ENCODE measurements at places on chromosomes 1 and 21. TPM values are rescaled to one million over a fixed set of nuclear protein-coding genes. Genes with fewer than 3 reads are reported as not detected.

Gene IFNLR1
- total RNA-seq = 2.0 TPM

Gene LIX1L
- total RNA-seq = 23.0 TPM

Gene HIPK1
- 52.2 TPM for total RNA-seq

Gene RABIF
- total RNA-seq = 5.4 TPM

Gene MX2
- 5.4 TPM for total RNA-seq

Gene KCNK2
- total RNA-seq = 0.08 TPM

Gene S100A7
- total RNA-seq = not detected

Gene GBP6
- total RNA-seq = 0.08 TPM

Gene ADAMTS4
- 14.1 TPM for total RNA-seq

Gene IFNGR2
- 34.6 TPM for total RNA-seq

Gene FCRL3
- total RNA-seq = 0.08 TPM

Gene SLAMF1
- total RNA-seq = not detected

Gene C4BPB
- 0.30 TPM for total RNA-seq

Gene EXO1
- total RNA-seq = 0.44 TPM

Gene TLCD4
- total RNA-seq = 75.7 TPM

Gene SPRR4
- total RNA-seq = not detected

Gene VAMP4
- total RNA-seq = 8.1 TPM

Gene AMPD1
- total RNA-seq = not detected

Gene OR2M3
- not detected for total RNA-seq

Gene CD1E
- not detected for total RNA-seq

Gene PRAMEF11
- total RNA-seq = not detected

Gene OR6Y1
- total RNA-seq = not detected

Gene SPATA45
- total RNA-seq = not detected

Gene C1orf210
- total RNA-seq = not detected

Gene ACOT7
- total RNA-seq = 8.6 TPM

Gene PDC
- total RNA-seq = not detected

Gene MAB21L3
- total RNA-seq = not detected

Gene TFAP2E
- total RNA-seq = 0.30 TPM

Gene PTGER3
- 2.6 TPM for total RNA-seq

Gene ATP1B1
- 385 TPM for total RNA-seq

Gene MPZ
- total RNA-seq = 3.5 TPM

Gene ZNF695
- total RNA-seq = not detected

Gene RBM15
- 12.6 TPM for total RNA-seq

Gene CHIT1
- total RNA-seq = not detected

Gene IFI44L
- 5.4 TPM for total RNA-seq

Gene CYP4Z1
- 0.71 TPM for total RNA-seq

Gene NTMT2
- total RNA-seq = 5.7 TPM

Gene CD34
- total RNA-seq = 69.6 TPM

Gene ID3
- 75.2 TPM for total RNA-seq

Gene KPRP
- not detected for total RNA-seq

Gene COL8A2
- 1.2 TPM for total RNA-seq

Gene TINAGL1
- total RNA-seq = 223 TPM

Gene S100A16
- 38.8 TPM for total RNA-seq

Gene GUCA2B
- not detected for total RNA-seq

Gene NRDC
- 130 TPM for total RNA-seq

All from left ventricle myocardium inferior (tissue), 1 donor.